ENCODE measurements at places on chromosomes 1 and 21.

DNA sequence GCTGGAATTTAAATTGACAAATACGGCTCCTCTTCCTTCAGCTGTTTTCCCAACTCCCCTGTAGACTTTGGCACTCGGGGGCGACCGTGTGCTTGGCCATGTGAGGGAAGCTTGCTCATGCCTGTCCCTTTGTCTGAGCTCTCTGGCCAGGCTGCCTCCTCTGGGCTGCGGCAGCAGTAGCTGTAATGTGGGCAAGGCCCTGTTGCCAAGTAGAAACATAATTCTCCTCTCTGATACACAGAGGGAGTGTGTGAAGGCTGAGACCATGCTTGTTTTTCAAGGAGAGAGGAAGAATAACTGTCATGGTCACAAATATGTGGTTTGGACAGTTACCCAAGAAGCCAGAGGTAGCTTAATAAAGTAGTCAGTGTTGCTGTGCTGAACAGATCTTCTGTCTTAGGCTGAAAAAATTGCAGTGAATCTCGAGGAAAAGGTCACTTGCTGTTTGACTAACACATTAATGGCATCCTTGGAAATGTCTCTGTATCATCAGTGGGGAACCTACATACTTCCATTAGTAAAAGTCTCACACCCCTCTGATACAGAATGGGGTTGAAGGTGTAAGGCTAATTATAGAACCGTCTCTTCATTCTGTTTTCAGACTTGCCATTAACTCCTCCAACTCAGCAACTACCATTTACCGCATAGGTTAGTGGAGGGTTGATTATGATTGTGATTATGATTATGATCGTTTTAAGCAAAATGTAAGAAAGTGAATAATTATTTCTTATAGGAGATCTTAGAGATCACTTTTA lies 94.6 kb downstream of the TGFB2 start:
- no peak for DNase-seq

DNA sequence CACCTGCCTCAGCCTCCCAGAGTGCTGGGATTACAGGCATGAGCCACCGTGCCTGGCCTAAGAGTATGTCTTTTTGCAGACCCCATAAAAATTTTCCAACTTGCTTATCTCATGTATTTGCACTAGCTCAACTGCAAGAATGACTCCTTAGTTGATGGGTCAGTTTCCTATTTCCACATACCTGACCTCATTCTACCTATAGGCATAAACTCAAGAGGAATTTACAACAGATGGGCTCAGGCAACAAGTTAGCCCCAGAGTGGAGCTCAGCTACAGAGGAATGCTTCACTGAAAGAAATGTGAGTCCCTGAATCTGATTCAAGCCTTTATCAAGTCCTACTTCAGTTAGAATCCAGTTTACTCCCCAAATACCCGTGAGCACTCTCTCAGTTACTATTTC lies 5.3 kb upstream of the SLC37A1 start:
- no peak for DNase-seq

GRCh38 chr21:14877581-14878228 lies 187.1 kb downstream of the NRIP1 start:
- no peak for DNase-seq

- no peak for DNase-seq
These were observed 17.3 kb downstream of the CSTB start for GRCh38 chr21:43758811-43759210.

- no peak for DNase-seq
These were observed 13.5 kb upstream of the PPP1R8 start for GRCh38 chr1:27816921-27817630.

GRCh38 chr1:217435204-217435603 lies 195.7 kb downstream of the GPATCH2 start:
- no peak for DNase-seq

GRCh38 chr1:242842094-242842493 lies 317.6 kb upstream of the PLD5 start:
- DNase-seq, result no peak

DNA sequence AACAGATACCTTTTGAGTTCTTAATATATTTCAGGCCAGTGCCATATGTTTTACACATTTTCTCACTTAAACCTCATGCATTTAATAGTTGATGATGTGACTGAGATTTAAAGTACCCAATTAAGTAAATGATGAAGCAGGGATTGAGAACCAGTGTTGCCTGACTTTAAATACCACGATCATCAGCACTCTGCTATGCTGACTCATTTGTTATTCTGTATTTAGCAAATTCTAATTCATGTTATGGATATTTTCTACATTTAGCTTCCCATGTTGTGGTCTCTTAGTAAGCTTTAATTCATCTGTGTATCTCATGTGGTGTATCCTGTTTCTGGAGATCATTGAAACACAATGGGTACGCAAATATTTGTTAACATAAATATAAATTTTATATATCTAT lies 363.0 kb downstream of the PTBP2 start:
- DNase-seq, result no peak

DNA sequence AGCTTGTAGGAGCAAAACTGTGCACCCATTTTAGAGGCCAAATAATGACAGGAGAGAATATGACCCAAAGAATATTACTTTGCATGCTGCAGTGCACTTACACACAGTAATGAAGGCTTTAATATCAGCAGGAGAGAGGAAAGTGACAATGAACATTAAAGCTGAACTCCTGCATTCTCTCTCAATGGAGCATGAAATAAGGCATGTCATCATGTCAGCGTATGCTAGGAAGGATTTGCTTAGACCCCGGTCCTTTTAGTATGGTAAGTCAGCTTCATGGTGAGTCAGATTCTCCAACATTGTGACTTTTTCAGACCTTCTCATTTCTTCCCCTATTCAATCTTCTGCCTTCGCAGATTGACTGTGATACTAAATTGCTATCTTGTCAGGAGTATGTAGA lies 210.7 kb upstream of the TMPRSS15 start:
- no peak for DNase-seq

DNA sequence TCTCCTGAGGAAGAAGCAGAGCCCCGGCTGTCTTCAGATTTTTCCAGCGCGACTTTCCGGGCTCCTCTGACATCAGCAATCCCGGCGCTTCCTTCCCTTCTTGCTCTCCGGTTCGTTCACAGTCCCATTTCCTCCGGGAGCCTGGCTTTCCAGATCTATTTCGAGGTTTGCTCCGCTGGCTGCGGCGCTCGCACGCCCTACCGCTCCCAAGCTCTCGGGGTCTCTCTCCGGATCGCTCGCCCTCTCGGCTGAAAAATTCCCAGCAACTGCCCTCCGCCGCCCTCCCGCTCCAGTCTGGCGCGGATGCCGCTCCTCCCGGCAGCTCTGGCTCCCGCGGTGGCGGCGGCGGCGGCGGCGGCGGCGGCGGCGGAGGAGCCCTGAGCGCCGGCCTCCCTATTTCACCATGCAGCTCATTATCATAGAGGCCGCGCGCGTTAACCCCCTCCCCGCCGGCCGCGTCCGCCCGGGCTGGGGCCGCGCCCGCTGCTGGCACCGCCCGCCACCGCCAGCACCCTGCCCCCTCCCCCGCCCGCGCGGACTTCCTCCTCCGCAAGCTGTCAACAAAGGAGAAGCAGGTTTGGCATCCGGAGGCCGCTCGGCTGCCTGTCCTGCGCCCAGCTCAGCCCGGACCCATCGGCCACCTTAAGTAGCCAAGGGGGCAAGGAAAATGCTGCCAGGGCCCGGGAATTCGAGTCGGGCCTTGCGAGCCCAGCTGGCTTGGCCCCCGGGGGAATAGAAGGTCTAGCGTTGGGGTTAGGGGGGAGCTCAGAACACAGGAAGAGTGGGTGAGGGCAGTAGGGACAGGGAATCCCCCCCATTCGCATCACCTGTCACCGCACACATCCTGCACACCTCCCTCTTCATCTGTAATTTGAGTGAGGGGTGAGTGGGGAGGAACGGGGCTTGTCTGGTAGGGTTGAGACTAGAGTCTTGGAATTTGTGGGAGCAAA lies at the start of gene PLXNA2:
Gene PLXNA2, minus strand, starts transcription at position 418 of the 950 bp plus-strand sequence. CDS start 26,462 bp downstream, outside the sequence.
- peak; percentile 28 for DNase-seq

GRCh38 chr1:154998818-154999570 lies 3.6 kb upstream of the ZBTB7B start:
- peak; percentile 71 for DNase-seq

DNA sequence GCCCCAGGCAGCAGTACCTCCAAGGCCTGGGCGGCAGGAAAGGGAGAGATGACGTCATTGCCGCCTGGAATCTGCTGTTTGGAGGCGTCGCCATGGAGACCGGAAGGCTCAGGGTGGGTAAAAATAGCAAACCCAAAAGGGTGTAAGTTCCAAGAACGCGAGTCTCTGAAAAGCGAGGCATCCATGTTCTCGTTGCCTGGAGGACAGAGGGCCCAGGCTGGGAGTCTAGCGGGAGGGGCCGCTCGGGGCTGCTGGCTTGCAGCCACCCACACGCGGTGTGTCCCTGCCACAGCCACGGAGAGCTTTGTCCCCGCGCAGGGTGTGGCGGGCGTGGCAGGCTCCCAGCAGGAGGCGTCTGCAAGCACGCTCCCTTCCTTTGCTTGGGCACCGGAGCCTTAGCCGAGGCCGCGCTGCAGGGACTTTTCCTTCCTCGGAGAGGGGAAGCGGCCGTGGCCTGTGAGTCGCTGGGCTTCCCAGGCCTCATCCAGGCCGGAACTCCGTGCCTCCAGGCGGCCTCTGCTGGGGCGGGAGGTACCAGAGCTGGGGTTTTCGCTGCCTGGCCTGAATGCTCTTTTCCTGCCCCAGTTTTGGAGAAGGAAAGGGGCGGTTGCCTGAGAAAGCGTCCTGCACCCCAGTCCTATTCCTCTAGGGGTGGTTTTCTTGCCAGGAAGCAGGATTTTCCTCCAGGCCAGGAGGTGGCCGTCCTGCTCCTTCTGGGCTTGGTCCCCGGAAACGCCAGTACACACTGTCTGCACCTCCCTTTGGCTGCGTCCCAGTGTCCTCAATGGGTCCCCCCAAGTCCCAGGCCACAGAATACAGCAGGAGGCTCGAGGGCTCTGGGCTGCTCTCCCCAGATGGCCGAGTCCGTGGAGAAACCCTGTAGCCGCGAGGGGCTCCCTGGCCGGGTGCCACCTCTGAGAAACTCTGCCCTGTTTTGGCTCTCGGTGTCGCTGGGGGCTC lies 15.3 kb upstream of the SKI start:
- DNase-seq, result no peak

DNA sequence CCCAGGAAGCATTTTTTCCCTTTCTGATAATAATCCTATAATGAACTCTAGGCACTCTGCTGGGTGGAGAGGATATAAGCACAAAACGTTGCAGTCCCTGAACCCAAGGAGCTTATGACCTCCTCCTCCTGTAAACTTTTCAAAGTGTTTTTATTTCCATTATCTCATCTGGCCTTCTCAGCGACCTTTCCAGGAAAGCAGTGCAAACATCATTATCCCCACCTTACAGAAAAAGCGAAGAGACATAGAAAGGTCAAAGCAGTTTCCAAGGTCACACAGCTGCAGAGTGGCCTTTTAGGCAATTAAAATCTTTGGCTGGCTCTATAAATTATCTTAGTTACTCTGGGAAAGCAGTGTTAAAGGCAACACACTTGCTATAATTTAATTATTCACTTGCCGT lies 63.8 kb downstream of the OLFML3 start:
- DNase-seq, result no peak

GRCh38 chr1:2496087-2496622 lies 20.1 kb downstream of the PLCH2 start:
- DNase-seq, result no peak

GRCh38 chr1:159889821-159890252 lies 10.1 kb downstream of the CFAP45 start:
- no peak for DNase-seq

- DNase-seq, result no peak
These were observed 18.1 kb downstream of the CLDN19 start for GRCh38 chr1:42721926-42722325.

DNA sequence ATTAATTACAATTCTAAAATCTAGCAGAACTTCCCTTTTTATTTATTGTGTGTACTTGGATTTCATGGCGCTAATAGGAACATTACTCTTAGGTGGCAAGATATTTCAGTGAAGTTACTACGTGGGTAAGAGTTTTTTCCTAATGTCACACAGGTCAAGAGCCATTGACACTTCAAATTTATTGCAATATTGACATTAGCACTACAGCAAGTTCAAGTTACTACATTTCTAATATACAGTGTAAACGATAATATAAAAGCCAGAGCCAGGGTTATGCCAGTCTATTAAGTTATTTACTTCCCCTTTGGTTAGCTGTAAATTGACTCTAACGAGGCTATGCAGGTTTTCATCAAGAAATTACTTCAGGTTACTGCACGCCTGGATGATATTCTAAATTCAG lies 29.7 kb downstream of the CHODL start:
- no peak for DNase-seq

- no peak for DNase-seq
These were observed 6.5 kb downstream of the RD3 start for GRCh38 chr1:211485480-211485857.

- no peak for DNase-seq
These were observed 6.5 kb upstream of the GUCA2A start for GRCh38 chr1:42170779-42171621.

Data from stimulated activated CD4-positive, alpha-beta T cell treated with anti-CD3 and anti-CD28 coated beads, Interleukin-15, amount 100 ng/mL, for 1 hour (primary cell).